ENCODE measurements at places on chromosomes 3 and 15.
A peak's percentile ranks its signal among the peaks of the same experiment; 100 is the strongest.

GRCh38 chr3:190443257-190443656, 6.4 kb downstream of the TMEM207 start:
- no peak for DNase-seq

- DNase-seq, result peak; percentile 6
Observed at GRCh38 chr3:105553851-105554250, 187.1 kb downstream of the ALCAM start.

- no peak for DNase-seq
Observed at GRCh38 chr3:72080095-72080494, 295.1 kb upstream of the PROK2 start.

GRCh38 chr15:100897221-100898151, 17.9 kb downstream of the ALDH1A3 start:
- DNase-seq, result no peak
